Stimulated activated CD4-positive, alpha-beta T cell treated with anti-CD3 and anti-CD28 coated beads, Interleukin-15, amount 100 ng/mL, for 48 hours (primary cell): ENCODE measurements at places on chromosomes 5 and 9.

GRCh38 chr9:36503172-36504088, 69.3 kb upstream of the MELK start:
- no peak for DNase-seq

- no peak for DNase-seq
These were observed 22.1 kb upstream of the FRMD3 start for GRCh38 chr9:83560169-83560826.

DNA sequence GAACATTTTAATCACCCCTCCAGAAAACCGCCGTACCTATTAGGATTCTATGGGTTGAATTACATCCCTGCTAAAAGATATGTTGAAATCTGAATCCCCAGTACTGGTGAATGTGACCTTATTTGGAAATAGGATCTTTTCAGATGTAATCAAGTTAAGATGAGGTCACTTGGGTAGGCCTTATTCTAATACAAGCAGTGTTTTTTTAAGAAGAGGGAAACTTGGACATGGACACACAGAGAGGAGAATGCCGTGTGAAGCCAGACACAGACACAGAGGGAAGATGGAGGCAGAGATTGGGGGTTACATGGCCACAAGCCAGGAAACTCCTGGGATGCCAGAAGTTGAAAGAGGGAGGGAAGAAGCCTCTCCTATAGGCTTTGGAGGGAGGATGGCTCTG, 183.5 kb downstream of the GNA14 start:
- DNase-seq: no peak

DNA sequence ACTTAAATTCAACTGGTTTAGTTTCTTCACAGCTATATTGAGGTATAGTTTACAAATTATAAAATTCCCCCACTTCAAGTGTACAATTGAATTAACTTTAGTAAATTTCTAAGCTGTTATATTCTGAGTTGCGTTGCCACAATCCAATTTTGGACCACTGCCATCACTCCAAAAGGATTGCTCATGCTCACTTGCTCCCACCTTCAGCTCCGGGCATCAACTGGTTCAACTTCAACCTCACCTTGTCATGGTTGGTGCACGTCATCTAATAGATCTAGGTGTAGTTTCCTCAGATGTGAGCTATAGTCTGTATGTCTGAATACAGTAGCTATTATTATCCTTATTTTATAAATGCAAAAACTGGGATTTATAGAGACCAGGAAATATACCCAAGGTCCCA, 942.5 kb upstream of the WWC1 start:
- no peak for DNase-seq

- DNase-seq: no peak
These were observed 286.6 kb upstream of the IZUMO3 start for GRCh38 chr9:24832307-24832706.

DNA sequence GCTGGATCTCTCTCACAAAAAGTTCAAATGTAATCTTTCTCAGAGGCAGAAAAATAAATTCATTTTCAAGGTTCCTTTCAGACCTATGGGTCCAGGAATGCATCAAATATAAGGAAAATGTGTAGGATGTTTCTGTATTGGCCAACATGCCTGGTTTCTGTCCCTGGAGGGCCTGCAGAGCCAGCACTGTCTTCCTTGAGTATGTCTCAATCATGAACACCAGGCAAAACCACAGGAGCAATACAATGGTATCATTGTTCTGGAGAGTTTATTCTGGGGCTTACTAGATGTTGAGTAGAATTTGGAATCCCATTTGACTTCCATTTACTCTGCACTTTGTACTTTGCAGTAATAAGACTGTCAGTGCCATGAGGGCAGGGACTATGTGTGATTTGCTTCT, 23.5 kb downstream of the INSYN2B start:
- DNase-seq: no peak
